ENCODE measurements at places on chromosomes 6 and 20.

GRCh38 chr6:160161647-160161986, 40.0 kb downstream of the SLC22A1 start:
- no peak for DNase-seq

GRCh38 chr6:44451803-44452695, 64.5 kb downstream of the CDC5L start:
- no peak for DNase-seq

GRCh38 chr20:31664696-31665354, 27.1 kb downstream of the COX4I2 start:
- no peak for DNase-seq

GRCh38 chr6:43517505-43518357, 842 bp downstream of the POLR1C start:
- no peak for DNase-seq

DNA sequence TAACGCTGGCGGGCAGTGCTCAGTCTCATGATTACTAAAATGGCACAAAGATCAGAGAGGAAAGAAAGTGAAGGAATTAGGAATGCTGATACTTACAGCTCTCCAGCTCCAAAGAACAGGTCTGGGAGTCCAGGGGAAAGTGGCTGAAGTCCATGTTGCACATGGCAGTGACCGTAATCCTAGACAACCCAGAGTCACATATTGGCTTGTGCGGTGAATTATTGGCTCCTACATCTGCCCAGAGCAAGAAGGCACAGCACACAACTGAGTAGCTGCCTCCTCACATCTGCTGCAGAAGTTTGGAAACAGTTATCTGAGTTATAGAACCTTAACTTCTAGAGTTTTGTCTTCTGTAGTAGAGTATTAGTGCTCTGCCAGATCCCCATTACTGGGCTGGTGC, 47.2 kb downstream of the GABRR2 start:
- DNase-seq: no peak

DNA sequence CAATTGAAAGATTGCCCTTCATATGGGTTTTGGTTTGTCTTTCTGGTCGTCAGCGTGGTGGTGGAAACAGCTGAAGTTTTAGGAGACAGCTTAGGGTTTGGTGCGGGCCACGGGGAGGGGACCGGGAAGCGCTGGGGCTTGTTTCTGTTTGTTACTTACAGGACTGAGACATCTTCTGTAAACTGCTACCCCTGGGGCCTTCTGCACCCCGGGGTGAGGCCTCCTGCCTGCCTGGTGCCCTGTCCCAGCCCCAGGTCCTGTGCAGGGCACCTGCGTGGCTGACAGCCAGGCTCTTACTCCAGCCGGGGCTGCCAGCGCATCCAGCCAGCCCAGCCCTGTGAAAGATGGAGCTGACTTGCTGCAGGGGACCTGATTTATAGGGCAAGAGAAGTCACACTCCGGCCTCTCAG, 22.8 kb downstream of the NPEPL1 start:
- DNase-seq: no peak

- no peak for DNase-seq
Measured at GRCh38 chr6:28693751-28694443, 168.2 kb downstream of the GPX5 start.

DNA sequence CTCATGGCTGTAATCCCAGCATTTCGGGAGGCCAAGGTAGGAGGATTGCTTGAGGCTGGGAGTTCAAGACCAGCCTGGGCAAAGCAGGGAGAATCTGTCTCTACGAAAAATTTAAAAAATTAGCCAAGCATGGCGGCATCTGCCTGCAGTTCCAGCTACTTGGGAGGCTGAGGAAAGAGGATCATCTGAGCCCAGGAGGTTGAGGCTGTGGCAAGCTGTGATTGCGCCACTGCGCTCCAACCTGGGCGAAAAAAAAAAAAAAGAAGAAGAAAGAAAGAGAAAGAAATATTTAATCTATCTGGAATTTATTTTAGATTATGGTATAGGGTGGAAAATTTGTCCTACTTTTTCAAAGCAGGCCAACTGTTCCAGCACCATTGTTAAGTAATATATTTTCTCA, 32.2 kb upstream of the HIVEP1 start:
- no peak for DNase-seq

DNA sequence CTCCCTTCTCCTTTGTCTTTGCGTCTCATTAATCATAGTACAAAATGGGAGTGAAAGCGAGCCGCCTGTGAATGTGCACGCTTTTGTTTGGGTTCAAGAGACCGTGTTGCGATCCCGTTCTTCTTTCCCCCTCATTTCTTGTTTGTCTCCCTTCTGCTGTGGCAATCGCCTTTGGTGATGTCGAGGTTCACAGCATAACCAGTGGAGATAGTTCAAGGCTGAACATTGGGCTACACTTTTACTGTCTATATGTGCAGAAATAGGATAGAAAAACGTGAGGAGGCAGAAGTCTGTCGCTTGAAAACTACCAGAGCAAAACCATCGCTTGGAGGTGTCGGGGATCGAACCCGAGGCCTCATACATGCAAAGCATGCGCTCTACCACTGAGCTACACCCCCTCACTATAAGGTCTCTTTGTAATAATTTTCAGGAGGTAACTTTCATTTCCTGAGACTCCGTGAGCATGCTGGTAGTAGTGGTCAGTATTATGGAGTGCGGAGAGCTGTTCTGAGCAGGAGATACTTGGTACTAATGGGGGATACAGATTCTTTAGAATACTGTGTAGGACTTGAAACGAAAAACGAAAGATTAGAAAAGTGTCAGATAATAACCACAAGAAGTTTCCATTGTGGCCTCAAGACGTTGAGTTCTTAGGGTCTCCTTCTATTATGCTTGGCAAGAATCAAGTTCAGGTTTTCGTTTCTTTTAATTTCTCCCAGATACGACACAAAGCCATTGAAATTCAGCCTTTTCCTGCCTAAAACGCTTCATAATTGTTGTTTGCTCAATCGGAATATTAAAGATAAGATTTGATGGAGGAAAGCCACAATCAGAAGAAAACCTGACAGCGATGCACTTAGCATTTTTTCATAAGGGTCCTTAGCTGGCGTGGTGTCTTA, 106.6 kb downstream of the TRIM27 start:
- no peak for DNase-seq

- no peak for DNase-seq
Measured at GRCh38 chr20:56328861-56329260, 29.9 kb upstream of the FAM210B start.

- DNase-seq: no peak
Measured at GRCh38 chr20:10309326-10309725, 90.7 kb downstream of the SNAP25 start.

GRCh38 chr6:71727632-71728294, 158.6 kb upstream of the RIMS1 start:
- DNase-seq: no peak

GRCh38 chr6:158639056-158639455, 5.5 kb downstream of the DYNLT1 start:
- DNase-seq: no peak

DNA sequence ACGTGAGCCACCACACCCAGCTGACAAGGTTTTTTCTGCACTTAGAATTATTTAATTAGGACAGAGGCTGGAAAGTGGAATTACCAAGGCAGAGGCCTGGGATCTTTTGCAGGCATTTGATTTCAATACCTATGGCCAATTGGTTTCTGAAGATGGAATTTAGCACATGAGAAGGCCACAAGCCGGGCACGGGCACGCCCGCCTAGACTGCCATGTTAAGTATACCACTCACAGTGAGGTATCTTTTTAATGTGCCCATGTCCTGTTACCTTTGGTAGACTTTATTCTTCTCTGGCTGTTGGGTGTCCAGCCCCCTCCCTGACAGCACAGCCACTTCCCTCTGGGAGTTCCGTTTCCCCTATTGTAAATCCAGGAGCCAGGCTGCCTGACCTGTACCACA, 18.0 kb upstream of the TAF8 start:
- DNase-seq: no peak

GRCh38 chr20:59992526-59993084, 34.4 kb downstream of the CDH26 start:
- DNase-seq: no peak

DNA sequence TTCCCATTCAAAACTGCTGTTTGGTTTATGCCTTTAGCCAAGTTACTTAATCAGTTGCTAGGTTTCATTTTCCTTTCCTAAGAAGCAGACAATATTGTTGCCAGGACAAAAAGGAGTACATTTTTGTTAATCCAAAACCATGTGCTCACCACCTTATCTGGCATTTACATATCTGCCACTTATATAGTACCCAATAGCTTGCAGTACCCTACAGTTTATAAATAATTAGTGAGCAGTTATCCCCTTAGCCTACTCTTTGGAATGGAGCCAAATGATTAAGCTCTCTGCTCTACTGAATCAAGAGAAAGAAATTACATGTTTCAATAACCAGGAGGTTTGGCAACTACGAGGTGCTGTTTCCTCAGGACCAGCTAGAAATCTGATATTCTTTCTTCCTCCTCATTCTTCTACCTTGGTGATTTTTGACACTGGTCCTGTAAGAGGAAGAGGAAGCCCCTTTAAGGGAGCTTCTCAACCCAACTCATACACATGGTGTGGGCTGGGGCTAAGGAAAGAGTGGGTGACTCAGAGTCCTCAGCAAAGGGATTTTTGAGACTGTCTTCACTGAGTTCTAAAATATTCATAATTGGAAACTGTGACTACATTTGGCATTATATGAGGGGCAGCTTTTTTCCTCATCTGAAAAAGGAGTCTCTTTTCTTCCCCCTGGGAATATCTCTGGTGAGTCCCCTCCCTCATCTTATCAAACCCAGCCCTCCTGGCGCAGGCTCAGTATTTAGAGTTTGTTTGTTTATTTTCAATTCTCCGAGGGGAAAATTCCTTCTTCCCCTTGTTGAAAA, 1.5 kb downstream of the ZNFX1 start:
- peak; percentile 22 for DNase-seq

GRCh38 chr6:29770306-29770705, 47.1 kb downstream of the HLA-F start:
- no peak for DNase-seq

DNA sequence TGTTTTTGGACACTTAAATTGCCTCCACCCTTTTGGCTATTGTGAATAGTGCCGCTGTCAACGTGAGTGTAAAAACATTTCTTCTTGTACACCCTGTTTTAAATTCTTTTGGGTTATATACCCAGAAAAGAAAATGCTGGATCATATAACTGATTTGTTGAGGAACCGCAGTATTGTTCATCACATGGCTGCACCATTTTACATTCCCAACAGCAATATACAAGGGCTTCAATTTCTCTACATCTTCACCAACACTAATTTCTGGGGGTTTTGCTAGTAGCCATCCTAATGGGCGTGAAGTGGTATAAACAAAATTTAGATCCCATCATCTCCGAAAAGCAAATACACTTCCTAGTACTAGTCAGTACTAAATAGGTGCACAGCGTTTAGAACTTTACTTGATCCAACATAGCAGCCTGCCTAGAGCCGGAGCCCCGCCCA, 579 bp upstream of the BPHL start:
- no peak for DNase-seq

- DNase-seq: no peak
Measured at GRCh38 chr6:7590918-7591302, 912 bp downstream of the SNRNP48 start.

GRCh38 chr6:14734416-14735340, 511.2 kb upstream of the JARID2 start:
- DNase-seq: no peak
